GM12865 (cell line): ENCODE measurements at places on chromosomes 2 and 18.

GRCh38 chr18:42860011-42860410 lies 255.5 kb downstream of the RIT2 start:
- DNase-seq, result no peak

GRCh38 chr18:50045126-50045525 lies 149.8 kb downstream of the MYO5B start:
- no peak for DNase-seq

DNA sequence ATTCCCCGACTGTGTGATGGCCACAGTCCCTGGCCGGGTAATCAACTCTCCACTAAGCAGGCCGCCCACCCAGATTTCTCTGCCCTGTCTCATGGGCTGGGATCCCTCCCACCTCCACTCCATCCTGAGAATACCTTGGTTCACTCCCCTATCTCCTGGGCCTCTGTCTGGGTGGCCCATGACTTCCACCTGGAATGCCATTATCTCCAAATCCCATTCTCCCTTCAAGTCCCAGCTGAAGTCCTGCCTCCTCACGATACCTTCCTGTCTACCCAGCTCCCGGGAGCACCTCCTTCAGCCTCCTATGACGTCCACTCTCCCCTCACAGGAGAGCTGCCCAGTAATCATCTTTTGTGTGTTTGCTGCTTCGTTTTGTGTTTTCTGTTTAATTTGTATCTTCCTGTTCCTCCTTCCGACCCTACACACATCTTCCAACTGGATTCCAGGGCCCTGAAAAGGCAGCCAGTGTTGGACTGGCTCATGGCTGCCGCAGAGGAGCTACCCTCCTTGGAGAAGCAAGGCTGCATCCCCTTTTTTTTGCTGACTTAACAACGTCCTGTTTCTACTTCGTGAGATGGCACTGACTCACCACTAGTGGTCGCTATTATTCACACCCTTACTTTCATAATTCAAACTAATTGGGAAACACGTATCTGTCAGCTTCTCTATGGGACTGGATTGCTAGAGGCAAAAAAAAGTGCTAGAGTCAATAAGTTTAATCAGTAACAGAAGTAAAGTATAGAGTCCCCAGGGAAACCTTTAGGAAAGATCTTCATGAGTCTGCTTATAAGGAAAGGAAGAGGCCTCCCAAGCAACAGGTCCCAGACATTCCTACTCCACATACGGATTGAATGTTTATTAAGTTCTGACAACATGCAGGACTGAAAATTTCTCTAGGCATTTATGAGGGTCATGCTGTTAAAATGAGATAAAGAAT lies 171.9 kb upstream of the GATA6 start:
- DNase-seq, result peak; percentile 55

DNA sequence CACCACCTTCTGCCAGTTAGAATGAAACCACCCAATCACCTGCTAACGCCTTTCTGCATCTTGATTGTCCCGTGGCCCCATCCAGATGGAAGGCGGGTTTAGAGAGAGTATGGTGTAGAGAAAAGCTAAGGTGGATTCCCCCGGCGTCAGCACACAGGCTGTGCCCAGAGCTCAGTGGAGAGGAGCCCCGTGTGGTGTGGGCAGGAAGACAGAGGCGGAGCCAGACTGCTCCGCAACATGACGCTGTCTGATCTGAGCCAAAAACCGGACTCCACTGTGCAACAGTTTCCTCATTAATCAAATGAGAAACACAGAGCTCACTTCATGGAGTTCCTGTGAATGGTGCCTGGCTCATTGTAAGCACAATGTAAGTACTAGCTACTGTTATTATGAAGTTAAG lies 448.1 kb upstream of the SMIM21 start:
- DNase-seq, result no peak

DNA sequence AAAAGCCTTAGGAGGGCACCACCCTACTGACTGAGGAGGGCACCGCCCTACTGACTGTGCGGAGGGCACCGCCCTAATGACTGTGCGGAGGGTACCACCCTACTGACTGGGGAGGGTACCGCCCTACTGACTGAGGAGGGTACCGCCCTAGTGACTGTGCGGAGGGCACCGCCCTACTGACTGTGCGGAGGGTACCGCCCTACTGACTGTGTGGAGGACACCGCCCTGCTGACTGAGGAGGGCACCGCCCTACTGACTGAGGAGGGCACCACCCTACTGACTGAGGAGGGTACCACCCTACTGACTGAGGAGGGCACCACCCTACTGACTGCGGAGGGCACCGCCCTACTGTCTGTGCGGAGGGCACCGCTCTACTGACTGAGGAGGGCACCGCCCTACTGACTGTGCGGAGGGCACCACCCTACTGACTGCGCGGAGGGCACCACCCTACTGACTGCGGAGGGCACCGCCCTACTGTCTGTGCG lies 150.2 kb upstream of the NFATC1 start:
- no peak for DNase-seq

DNA sequence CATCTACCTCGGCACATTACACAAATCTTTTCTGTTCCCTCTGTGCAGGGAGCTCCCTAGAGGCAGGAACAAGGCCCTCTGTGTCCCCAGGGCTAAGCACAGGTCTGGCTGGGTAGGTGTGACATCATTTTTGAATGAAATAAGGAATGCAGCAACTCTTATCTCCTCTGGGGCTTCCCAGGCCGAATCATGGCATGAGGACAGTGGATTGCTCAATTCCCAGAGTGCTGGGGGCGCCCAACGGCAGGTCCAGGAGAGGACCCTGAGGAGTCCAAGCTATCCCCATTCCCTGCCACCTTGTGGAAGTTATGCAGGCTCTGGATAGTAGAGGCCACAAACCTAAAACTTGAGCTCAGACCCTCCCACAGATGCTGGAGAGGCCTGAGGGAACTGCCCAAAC lies 158.0 kb upstream of the RAB6C start:
- DNase-seq, result no peak

DNA sequence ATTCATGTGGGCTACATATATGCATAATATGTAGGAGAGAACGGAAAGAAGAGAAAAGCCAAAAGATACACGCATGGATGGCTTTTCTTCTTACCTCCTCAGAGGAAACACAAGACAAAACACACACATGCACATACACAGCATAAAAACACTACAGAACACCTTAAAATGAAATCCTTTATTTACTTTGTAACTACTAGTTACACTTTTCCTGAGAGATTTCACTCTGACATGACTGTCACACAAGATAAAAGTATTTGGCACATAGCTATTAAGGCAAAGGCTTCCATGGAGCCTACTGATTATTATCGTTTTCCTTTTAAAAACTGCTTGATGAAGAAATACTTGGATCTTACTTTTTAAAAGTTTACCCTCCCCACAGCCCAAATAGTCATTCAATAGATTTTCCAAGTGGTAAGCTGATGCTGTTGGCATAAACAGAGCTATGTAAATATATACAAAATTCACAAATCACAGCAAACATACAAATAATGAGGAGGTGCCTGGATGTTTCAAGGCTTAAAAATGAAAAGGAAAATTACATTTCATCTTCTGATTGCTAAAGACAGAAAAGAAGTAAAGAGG lies 8.6 kb downstream of the ZEB2 start:
- no peak for DNase-seq

DNA sequence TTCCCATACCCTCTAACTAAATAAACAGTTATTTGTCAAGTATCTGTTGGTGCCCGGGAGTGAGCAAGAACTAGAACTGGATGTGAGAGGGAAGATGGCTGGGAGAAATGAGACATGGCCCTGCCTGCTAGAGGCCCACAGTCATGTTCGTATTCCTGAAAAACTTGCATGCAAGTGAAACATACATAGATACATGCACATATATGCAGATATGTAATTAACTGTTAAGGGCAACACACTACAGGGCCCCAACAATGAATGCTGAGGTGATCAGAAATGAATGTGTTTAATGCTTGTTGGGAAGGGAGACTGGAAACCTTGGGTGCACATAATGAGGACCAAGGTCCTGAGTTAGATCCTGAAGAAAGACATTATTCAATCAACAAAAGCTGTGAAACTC lies 49.8 kb downstream of the ADD2 start:
- no peak for DNase-seq

- DNase-seq, result no peak
Observed at GRCh38 chr2:58127111-58127510, 80.5 kb downstream of the VRK2 start.

DNA sequence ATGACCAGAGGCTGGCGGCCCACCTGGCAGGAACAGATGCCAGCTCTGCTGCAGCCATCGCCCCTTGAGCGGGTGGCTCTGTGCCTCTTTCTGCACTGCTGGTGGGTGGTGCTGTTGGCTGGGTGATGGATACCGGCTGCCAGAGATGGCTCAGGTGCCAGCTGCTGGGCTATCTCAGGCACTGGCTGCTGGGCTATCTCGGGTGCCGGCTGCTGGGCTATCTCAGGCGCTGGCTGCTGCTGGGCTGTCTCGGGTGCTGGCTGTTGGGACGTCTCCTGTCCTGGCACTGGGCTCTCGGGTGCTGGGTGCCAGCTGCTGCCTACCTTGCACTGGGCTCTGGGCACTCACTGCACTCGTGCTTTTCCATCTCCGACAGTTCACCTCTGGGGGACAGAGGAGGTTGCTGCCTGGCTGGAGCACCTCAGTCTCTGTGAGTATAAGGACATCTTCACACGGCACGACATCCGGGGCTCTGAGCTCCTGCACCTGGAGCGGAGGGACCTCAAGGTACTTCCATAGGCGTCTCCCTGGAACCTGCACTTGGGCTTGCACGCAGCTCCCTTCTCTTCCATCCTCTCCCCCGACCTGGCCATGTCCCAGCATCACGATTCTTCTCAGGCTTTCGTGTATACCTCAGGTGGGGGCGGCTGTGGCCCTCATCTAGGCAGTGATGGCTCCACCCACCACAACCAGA lies 98.4 kb downstream of the USP40 start:
- no peak for DNase-seq

DNA sequence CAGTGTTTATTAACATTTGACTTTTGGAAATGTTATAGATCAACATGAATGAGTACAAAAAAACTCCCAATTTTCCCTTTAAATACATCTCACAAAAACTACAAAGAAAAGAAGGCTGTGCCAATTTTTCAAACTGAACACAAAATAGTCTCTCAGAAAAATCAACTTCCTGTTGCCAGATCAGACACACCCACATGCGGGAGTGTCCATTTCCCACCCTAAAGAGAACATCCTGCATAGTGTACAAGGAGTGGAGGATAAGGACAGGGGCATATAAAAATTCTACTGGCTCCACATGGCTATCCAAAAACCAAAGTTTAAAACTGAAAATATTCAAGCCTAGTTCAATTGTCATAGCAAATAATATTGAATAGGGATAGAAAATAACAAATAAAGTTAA lies 165.3 kb downstream of the ATAD2B start:
- DNase-seq, result no peak

- DNase-seq, result no peak
Observed at GRCh38 chr2:134869946-134870736, 31.7 kb downstream of the ACMSD start.

DNA sequence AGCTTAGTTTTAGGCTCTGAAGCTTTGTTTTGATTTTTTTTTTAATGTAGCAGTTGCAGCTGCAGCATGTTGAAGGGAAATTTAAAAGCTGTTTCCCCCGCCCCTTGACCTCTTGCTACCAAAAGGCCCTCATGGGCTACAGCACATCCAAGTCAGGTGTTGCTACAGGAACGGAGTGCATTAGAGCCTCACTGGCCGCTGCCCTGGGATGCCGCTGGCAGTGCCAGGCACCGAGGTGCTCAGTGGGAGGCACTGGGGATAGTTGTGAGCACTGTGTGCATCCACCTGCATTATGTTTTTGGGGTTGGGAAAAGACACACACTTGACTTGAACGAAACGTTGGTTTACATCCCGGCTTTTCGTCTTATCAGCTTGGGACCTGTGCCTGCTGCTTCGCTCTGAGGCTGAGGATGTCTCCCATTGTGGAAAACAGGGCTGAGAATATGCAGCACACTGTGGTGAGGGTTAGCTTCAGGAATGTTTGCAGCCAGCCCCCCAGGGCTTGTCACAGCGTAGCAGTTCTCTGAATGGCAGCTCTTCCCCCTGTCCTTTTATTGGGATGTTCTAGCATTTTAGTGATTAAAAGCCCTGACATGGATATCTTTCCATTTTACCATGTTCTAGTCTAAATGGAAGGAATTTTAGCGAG lies 24.1 kb downstream of the DCDC2C start:
- DNase-seq, result no peak

GRCh38 chr2:143553261-143553660 lies 424.0 kb downstream of the ARHGAP15 start:
- peak; percentile 18 for DNase-seq

- DNase-seq, result no peak
Observed at GRCh38 chr2:186946896-186947467, 98.0 kb upstream of the ZSWIM2 start.

DNA sequence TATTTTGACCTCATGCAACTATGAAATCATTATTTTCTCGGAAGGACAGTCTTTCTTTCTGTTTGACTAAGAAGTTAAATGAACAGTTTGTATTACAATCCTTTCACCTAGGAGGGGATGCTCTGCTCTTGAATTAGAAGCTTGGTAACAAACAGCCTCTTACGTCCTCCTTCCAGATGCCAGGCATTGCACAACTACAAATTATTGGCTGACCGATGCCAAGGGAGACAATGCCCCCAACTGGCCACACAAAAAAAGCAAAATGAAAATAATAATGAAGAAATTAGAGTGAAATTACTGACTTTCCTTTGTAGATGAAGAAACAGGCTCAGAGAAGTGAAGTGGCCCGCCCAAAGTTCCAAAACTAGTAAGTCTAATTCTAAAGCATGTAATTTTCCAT lies 177.9 kb downstream of the CYRIA start:
- peak; percentile 5 for DNase-seq

DNA sequence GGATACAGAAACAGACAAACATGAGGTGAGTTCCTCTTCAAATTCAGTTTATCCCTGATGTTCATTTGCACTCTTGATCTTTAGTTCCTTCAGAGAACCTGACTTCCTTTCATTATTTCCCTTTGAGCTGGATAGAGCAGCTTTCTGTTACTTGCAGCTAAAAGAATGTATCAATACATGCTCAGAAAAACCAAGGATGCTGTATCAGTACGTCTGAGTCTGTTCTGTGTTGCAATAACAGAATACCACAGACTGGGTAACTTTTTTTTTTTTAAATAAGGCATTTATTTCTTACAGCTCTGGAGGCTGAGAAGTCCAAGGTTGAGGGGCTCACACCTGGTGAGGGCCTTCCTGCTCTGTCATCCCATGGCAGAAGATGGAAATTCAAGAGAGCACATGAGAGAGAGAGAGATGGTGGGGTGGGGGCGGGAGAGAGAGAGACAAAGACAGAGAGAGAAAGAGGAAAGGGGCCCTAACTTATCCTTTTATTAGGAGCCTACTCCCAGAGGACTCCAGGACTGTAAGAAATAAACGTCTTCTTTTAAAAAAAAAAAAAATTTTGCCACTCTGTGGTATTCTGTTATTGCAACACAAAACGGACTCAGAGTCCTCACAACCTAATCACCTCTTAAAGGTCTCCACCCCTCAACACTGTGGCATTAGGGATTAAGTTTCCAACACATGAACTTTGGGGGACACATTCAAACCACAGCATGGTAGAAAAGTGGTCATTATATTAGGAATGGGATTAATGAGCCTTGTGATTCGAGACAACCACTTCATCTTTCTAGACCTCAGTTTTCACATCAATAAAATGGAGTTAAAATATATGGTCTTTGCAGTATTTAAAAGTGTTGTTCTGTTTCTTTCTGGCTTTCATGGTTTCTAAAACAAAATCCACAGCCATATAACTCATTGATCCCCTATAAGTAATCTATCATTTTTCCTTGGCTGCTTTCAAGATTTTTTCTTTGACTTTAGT lies 18.4 kb upstream of the SELENOI start:
- no peak for DNase-seq
